ENCODE measurements at places on chromosomes 2 and 18.

DNA sequence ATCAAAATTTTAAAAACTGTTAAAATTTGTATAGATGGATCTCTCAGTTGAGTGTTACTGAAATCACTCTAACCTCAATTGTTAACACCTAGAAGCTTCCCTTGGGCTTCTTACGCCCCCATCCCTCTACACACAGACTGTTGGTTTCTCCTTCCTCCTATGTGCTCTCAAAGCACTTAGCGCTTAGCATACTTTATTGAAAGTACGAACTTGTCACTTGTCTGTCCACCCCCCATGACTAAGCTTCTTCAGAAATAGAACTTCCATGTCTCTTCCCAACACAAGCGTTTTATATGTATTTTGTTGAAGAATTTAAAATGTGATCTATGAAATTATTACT lies 441 bp downstream of the MPHOSPH10 start:
- DNase-seq, result no peak

GRCh38 chr2:218622606-218623365 lies 15.1 kb downstream of the PLCD4 start:
- DNase-seq, result no peak

- DNase-seq, result no peak
These were observed 54.1 kb downstream of the C1QL2 start for GRCh38 chr2:119104414-119104813.

- peak; percentile 48 for DNase-seq
These were observed 12.8 kb downstream of the ATP6V1B1 start for GRCh38 chr2:70948337-70949003.

DNA sequence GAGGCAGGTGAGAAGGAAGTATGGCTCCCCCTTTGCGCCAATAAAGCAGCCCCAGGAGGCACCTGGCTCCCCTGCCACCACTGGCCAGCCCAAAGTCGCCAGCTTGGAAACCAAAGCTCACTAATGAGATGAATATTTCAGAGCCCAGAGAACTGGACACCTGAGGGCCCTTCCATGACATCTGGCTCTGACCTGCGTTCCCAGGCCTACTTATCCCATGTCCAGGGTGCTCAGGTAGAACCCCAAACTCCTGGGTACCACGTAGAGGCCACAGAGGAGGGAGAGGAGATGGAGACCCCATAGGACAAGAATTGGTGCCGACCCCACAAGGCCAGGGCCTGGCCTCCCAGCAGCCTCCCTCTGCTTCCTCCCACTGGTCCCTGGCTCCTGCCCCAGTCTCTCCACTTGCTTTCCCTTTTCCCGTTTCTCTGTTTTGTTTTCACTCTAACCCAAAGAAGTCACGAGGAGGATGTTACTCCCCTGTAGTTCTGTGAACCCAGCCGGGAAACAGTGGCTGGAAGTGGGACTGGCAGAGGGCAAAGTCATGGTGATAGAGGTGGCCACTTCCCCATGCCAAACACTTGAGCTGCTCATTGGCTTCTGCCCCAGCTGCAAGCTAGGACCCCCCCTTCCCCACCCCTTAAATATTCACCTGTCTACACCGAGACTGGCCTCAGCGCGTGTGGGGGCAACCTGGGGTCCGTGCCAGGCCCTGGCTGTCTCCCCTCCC lies 820 bp downstream of the TMBIM1 start:
- peak; percentile 40 for DNase-seq

GRCh38 chr2:161077367-161078210 lies 82.6 kb upstream of the TANK start:
- DNase-seq, result no peak

GRCh38 chr2:37870829-37871228 lies 54.3 kb upstream of the RMDN2 start:
- DNase-seq, result no peak

GRCh38 chr2:25251422-25252273 lies 83.3 kb upstream of the POMC start:
- DNase-seq, result peak; percentile 14

GRCh38 chr2:240111253-240111652 lies 24.9 kb downstream of the COPS9 start:
- no peak for DNase-seq

GRCh38 chr2:230668184-230668938 lies 44.3 kb upstream of the CAB39 start:
- peak; percentile 94 for DNase-seq
